GM12878 (cell line): ENCODE measurements at places on chromosomes 1 and 21. TPM values are rescaled to one million over a fixed set of nuclear protein-coding genes. Genes with fewer than 3 reads are reported as not detected.
A peak's percentile ranks its signal among the peaks of the same experiment; 100 is the strongest.

GRCh38 chr1:84348759-84349158 is 47.3 kb downstream of the SAMD13 start:
- no peak for DNase-seq

DNA sequence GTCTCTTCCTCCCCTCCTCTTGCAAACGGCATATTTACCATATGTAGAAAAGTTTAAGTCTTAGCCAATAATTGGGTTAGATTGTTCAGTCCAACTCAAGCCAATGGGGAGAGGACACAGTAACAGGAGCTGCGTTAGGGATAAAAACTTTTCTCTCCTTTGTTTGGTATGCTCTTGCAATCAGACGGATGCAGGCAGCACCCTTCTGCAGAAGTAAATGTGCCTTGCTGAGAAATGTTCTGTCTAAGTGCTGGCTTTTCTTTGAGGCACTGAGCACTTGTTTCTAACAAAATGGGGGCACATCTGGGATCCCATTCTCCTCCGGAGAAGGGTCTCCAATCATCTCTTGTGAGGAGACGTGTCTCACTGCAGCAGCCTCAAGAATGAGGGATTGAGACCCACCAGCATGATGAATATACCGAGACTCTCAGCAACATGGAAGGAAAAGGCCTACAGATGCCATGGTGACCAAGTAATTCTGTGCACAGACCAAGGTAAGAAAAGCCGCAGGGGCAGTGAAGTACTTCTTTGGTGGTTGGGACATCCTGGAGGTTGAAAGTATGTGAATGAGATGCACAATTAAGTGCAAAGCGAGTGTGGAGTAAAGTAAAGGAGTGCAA is 20.7 kb upstream of the GNG4 start:
- no peak for DNase-seq

GRCh38 chr1:168582688-168583336 is 6.4 kb downstream of the XCL1 start:
- DNase-seq: no peak

The SIM2 gene
- polyA plus RNA-seq: 0.02 TPM in 1 of 2 replicates, not detected in the other

GRCh38 chr1:183281553-183282091 is 95.6 kb downstream of the LAMC2 start:
- DNase-seq: peak; percentile 54

The RIPK4 gene
- not detected in 2 replicates for polyA plus RNA-seq

DNA sequence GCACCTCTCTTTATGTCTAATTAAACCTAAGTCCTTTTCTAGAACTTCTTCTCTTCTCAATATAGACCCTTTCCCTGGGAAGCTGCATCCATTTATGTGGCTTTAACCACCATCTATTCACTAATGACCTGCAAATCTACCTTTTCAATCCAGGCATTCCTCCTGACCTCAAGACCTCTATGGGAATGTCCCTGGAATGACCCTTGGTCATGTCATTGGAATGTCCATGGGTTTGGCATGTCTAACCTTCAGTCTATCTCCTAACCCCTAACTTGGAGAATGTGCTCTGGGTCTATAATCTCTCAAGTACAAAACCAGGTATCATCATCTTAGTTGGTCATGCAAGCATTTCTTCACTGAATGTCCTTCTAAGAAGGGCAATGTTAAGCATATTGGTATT is 196.1 kb downstream of the KCNH1 start:
- no peak for DNase-seq

GRCh38 chr21:34179204-34179935 is 106.0 kb downstream of the MRPS6 start:
- DNase-seq: no peak

- no peak for DNase-seq
These were observed 120.2 kb downstream of the GLIS1 start for GRCh38 chr1:53618500-53619366.

DNA sequence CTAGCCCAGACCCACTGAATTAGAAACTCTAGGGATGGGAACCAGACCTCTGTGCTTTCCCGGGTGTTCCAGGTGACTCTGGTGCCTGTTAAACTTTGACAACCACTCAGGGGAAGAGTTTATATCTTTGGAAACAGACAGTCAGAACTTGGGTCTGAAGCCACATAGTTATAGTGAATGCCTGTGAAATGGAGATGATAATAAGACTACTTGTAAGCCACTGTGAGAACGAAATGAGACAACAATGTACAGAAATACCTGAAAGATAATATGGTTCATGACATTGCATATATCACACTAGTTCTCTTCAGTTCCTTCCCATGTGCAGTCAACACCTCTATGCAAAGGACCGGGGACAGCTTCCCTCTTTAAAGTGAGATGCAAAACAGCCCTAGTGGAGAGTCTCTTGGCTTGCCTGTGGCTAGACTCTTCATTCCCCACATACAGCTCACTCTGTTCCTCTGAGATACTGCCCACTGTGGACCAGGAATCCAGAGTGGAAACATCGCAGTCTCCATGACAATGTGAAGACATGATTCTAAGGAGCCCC is 287.5 kb downstream of the ASTN1 start:
- no peak for DNase-seq

The DCST1 gene
- polyA plus RNA-seq: not detected in 2 replicates

The PDPN gene
- polyA plus RNA-seq: not detected in 2 replicates

- no peak for DNase-seq
These were observed 33.4 kb upstream of the ARHGAP29 start for GRCh38 chr1:94270801-94271203.

DNA sequence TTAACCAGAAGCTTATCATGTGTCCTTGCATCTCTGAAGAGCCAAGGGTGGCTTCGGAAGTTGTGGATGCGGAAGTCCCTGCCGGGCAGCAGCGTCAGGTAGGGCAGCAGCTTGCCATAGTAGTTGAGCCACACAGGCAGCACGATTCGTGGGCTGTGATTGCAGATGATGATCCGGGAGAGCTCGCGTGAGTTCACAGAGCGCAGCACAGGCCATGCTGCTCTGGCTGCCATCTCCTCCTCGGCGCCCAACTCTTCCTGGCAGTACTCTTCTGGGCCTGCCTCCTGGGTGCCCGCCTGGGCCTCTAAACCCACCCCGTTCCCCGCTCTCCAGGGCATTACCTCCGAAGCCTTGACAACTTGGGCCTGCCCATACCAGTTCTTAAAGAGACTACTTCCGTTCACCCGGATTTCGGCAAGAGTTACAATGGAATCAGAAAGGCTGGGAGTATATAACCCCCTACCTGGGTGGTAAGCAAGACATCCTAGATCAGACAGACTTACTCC is at the start of gene VHLL:
Gene VHLL, minus strand, starts transcription at position 456 of the 506 bp plus-strand sequence. Its CDS starts 118 bp downstream, at position 338.
- no peak for DNase-seq

The LCE2C gene
- polyA plus RNA-seq: not detected in 2 replicates

- no peak for DNase-seq
These were observed 128.3 kb downstream of the EDEM3 start for GRCh38 chr1:184626076-184627006.

DNA sequence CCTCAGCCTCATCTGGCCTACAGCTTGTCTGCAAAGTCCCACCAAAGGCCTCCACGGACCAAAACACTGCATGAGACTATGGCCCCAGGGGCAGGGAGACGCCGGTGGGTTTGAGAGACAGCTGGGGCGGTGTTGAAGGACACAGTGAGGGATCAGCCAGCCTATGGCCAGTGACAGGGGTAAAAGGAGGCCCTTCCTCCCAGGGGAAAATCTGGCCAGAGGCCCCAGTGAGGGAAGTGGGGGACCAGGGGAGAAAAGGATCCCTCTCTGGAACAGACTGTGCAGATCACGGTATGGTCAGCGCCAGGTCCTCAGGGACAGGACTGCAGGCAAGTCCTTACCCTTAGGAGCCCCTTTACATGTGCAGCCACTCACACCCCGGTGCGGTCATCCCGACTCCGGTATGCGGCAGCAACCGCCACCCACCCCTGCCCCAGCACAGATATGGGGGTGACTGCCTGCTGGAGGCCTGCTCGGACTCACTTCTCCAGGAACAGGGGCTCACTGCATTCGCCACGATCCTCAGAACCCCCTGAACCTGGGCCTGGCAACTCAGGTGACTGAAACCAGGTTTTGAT is 1.3 kb downstream of the CERS2 start:
- DNase-seq: no peak

The GBP6 gene
- 0.04 TPM in 1 of 2 replicates, not detected in the other for polyA plus RNA-seq

GRCh38 chr1:216884614-216885229 is 161.5 kb upstream of the ESRRG start:
- DNase-seq: no peak

DNA sequence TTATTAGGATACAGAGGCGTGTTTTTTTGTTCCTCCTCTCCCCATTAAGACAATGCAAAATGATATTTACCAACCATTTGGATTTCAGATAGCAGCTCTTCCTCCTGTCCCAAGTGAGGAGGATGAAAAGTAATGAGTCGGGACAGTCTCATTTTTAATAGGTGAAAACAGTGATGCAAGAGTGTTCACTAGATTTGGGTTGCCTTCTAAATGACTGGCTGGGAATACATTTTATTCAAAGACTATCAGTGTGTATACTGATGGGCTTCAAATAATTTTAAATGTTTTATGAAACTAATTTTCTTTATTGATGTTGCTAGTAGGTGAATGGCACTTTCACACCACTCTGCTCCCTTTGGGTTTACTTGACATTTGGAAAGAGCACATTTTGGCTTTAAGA is 2.1 kb downstream of the RCOR3 start:
- no peak for DNase-seq

The FCGR1A gene
- not detected in 2 replicates for polyA plus RNA-seq

DNA sequence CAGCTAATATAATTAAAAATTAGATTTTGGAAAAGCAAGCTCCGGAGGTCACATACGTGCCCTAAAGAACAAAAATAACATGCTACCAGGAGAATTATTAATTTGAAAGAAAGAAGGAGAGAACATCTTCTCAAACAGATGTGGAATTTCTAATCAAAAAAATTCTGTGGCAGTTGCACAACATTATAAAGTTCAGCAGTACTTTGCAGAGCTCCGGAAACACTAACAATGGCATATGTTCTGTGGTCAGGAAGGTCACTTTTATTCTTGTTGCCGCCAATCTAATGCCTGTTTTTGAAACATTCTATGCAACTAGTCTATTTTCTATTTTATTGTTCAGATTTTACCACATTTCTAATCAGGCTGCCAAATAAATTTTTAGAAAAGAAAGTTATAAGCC is 186.8 kb downstream of the SMYD3 start:
- DNase-seq: no peak

GRCh38 chr21:42039911-42040351 is 29.8 kb upstream of the ZBTB21 start:
- DNase-seq: no peak

GRCh38 chr1:156128308-156128653 is 13.8 kb downstream of the LMNA start:
- no peak for DNase-seq

The HSPA6 gene
- polyA plus RNA-seq: 8.1 and 8.5 TPM in 2 replicates

The WDR47 gene
- 8.1 and 9.1 TPM in 2 replicates for polyA plus RNA-seq

DNA sequence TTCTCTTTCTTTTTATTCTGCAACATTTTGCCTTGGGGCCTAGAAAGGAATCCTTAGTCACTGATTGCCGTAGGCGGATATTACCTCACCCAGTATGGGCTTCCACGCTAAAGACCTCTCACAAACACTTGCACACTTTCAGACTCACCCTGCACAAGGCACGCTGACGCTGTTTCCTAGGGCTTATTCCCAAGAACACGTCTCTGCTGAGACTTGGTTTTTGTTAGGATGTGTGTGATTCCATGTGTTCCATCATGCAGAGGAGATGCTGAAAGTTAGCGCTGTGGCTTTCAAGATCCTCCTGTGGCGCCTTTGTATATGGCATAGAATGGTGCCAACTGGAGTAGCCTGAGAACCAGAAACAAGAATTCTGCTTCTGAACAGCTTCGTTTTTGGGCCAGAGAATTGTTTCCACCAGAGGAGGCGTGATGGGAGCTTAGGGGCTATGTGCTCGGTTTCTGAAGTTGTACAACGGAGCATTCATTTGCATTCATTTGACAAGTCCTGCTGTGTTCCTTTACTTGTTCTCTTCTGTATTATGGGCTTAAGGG is 297.0 kb downstream of the DISC1 start:
- no peak for DNase-seq

GRCh38 chr1:76095802-76096201 is 21.3 kb downstream of the ST6GALNAC3 start:
- no peak for DNase-seq

- no peak for DNase-seq
These were observed 411.1 kb downstream of the PCP4 start for GRCh38 chr21:40278345-40278744.

- DNase-seq: no peak
These were observed 3.8 kb downstream of the GPR61 start for GRCh38 chr1:109543283-109543987.

The TAS1R1 gene
- not detected in 2 replicates for polyA plus RNA-seq
